Cerebellar cortex (tissue), 1 donor: ENCODE measurements at places on chromosomes 12 and 14.
A peak's percentile ranks its signal among the peaks of the same experiment; 100 is the strongest.

GRCh38 chr14:62168564-62169155 is 406.4 kb downstream of the SNAPC1 start:
- no peak for DNase-seq

DNA sequence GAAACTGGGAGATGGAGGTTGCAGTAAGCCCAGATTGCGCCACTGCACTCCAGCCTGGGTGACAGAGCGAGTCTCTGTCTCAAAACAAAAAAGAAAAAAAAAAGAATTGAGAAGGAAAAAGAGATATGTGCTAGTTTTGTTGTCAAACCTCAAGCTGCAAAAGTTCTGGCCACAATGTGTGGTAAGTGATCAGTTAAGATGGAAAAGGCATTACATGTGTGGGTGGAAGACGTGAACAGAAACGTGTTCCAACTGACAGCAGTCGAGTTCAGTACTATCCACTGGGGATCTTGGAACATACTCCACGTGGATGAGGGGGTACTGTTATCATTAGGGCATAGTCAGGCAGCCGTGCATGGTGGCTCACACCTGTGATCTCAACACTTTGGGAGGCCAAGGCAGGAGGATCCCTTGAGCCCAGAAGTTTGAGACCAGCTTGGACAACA is 17.3 kb downstream of the GPR68 start:
- DNase-seq: no peak

DNA sequence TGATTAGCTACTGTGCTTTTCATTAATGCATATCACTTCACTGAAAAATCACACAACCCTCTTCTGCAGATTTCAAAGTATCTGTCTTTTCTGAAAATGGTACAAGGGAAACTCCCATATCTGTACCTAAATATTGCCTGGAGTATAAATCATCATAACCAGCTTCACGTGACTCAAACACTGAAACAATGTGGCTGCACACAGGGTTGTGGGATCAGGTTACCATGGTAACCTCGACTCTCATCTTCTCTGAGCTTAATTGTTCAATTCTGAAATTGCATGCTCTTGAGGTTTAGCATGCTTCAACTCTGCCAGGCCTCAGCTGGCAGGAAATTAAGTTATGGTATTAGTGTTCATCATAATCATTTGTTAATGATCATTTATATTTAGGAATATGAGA is 77.5 kb upstream of the CPSF6 start:
- DNase-seq: no peak

- no peak for DNase-seq
These were observed 697 bp upstream of the GRIP1 start for GRCh38 chr12:66679461-66680084.

DNA sequence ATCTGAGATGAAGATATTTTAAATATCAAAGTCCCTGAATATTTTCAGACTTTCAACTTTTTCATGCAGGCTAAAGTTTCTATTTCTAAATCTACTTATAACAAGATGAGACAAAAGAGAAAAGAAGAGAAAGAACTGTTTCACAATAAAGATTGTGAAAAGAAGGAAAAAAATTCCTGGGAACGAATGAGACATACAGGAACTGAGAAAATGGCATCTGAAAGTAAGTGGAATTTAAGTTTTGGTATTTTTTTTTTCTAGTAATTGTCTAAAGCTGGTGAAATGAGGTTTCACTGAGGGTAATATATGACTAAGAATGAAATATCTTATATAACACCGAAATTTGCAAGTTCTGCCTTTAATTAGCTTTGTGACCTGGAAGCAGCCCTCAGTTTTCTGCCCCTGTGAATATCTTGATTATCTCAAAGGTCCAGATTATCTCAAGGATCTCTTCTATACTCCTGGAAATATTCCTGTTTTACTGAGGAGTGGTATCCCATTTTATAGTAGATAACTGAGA is 55.7 kb upstream of the PRPF39 start:
- no peak for DNase-seq

GRCh38 chr14:38958589-38958988 is 144.4 kb downstream of the SEC23A start:
- no peak for DNase-seq

DNA sequence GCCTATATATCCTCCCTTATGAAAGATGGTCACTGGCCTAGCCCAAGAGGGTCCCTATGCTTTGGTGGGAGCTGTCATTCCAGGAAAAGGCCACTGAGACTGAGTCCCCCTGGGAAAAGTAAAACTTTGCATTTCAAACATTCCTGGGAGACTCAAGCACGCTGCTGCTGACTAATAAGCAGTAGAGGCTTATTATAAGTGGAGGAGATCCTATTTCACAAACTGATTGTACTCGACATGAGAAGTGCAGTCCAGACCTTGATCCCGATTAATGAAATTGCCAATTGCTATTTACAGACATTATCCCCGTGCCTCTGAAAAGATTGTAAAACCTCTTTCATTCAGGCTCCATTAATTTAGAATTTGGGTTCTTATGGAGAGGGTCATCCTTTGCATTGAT is 96.6 kb downstream of the EMP1 start:
- DNase-seq: no peak

DNA sequence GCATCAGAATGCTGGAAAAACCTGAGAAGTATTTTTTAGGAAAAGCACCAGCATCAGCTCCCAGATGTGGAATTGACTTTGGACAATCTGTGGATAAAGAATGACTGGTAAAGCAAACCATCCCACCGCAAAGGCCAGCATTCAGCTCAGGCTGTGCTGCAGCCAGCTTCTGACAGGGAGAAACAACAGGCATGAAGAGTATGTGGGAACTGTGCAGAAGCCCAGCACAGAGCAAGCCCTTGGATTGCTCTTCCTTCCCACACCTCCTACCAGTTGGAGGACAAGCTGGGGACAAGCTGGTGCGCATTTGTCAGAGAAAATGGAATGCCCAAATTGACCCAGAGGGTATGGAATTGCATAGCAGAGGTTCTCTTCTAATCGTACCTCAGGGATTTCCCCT is 228.1 kb downstream of the ANO2 start:
- no peak for DNase-seq

DNA sequence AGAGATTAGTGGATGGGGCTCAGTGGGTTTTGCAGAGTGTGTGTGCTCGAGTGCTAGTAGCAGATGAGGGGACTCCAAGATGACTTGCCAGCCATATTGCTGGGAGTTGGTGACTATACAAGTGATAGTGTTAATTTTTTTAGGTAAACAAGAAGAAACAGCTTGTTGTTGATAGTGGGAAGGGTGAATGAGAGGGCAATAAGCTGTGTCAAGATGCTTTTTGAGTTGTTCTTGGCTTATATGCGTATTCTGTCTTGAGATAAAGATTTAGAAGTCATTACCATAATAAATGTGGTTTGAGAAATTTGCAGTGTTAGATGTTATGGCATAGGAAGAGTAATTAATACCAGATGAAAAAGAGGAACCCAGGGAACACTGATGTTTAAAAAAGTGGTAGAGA is 75.3 kb downstream of the RCOR1 start:
- DNase-seq: no peak

GRCh38 chr14:55458800-55459515 is 18.5 kb upstream of the TBPL2 start:
- no peak for DNase-seq

DNA sequence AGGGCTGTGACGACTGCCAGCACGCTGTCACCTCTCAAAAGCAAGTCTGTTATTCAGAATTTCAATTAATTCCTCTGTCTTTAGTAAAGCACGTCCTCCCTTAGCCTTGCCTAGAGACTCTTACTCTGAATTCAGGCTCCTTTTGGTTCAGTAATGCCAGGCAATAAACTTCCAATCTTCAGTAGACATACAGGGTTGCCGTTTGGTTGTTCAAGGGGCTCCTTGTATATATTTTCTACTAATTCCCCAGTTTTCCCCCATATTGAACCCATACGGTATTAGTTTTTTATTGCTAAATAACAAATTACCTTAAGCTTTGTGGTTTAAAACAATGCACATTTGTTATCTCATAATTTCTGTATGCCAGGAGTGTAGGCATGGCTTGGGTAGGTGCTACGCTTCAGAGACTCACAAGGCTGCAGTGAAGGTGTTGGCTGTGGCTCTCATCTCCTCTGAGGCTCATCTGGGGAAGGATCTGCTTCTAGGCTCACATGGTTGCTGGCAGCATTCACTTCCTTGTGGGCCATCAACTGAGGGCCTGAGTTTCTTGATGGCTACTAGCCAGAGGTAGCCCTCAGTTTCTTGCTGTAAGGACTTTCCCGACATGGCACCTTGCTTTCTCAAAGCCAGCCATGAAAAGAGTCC is 7.3 kb upstream of the CLECL1 start:
- DNase-seq: no peak

- no peak for DNase-seq
These were observed 29.0 kb downstream of the TRMT5 start for GRCh38 chr14:60951776-60952435.

DNA sequence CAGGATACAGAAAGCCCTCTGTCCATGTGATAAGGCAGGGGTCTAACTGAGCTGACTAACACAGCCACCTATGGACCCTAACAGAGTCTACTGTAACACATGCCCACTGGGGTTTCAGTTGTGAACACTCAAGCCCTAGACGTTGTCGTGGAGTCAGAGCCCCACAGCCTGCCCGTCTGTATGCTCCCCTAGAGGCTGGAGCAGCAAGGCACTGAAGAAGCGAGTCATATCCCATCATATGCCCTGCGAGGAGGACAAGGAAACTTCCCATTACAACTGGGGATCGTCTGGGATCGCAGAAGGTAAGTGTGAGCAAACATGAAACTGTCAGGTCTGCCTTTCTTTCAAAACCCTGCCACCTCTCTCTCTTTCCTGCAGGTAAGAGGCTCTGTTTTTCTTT is 138.1 kb downstream of the GPR65 start:
- DNase-seq: no peak

DNA sequence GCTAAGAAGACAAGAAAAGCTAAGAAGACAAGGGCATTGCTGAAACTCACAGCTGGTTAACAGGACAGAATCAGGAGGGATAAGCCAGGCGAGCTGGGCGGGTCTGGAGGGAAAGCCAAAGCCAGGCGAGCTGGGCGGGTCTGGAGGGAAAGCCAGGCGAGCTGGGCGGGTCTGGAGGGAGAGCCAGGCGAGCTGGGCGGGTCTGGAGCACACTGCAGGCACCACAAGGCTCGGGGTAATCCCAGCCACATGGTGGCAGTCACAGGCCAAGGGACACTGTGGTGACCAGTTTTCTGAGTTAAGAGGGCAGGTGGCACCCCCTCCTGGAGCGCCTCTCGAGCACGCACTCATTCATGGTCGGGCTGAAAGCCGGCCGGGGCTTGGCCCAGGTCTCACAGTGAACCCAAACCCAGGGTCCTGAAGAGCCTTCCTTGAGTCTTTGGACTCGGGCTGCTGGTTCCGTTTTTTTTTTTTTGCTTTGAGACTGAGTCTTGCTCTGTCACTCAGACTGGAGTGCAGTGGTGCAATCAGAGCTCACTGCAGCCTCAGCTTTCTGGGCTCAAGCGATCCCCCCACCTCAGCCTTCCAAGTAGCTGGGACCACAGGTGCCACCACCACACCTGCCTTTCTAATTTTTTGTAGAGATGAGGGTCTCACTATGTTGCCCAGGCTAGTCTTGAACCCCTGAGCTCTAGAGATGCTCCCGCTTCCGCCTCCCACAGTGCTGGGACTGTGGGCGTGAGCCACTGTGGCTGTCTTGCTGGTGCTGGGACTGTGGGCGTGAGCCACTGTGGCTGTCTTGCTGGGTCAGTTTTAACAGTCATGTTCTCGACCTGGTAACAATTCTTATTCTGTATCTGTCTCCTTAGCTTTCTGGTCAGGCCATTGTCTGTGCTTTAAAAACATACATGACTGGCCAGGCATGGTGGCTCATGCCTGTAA is 40.2 kb downstream of the HSP90AA1 start:
- DNase-seq: peak; percentile 87

- no peak for DNase-seq
These were observed 49.7 kb upstream of the DCD start for GRCh38 chr12:54697851-54698250.

GRCh38 chr14:63614679-63615363 is 26.9 kb downstream of the WDR89 start:
- DNase-seq: no peak

- DNase-seq: no peak
These were observed 3.2 kb upstream of the TAMALIN start for GRCh38 chr12:52003591-52003990.

- no peak for DNase-seq
These were observed 87.7 kb upstream of the FOXG1 start for GRCh38 chr14:28678887-28679286.

DNA sequence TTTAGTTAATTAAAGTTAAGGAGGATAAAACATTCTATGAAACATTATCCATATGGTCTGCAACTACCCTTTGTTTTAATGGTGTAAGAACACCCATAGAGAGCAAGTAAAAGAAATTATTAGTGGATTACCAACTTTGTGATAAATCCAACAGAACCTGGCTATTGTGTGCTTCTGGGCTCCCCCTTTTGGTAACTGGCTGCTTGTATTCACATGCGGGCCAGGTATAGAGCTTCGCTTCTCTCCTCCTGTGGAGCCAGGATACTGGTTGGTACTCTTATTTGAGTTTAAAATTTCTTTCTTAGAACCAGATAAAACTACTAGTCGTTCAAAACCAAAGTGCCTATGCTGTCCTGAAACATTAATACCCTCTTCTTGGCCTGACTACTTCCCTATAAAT is 81.0 kb downstream of the PTPRR start:
- DNase-seq: no peak

DNA sequence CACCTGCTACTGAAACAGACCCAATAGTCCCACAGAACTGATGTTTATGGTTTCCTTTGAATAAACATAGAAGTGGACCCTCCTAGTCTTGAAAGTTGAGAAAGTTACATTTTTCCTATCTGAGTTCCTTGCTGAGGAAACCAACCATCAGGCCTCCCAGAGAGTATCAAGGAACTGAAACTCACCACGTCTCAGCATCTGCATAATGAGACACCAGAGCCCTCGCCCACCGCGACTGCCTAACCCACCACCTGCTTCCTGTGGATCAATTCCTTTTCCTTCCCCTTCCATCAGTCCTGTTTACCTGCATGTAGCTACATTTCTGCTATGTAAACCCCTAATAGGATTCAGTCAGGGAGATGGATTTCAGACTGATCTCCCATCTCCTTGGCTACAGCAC is 443.2 kb upstream of the TMEM132C start:
- no peak for DNase-seq

- no peak for DNase-seq
These were observed 68.7 kb downstream of the EID3 start for GRCh38 chr12:104372061-104372720.

- DNase-seq: no peak
These were observed 37.6 kb upstream of the SMOC1 start for GRCh38 chr14:69841656-69842055.

GRCh38 chr12:112314981-112315380 is 67.2 kb downstream of the HECTD4 start:
- no peak for DNase-seq

- DNase-seq: no peak
These were observed 177.1 kb downstream of the ETV6 start for GRCh38 chr12:11826574-11826973.

- DNase-seq: no peak
These were observed 2.1 kb downstream of the ATP2A2 start for GRCh38 chr12:110282956-110283817.
